ENCODE measurements at places on chromosomes 6 and 20.

GRCh38 chr6:2378046-2378657, 132.7 kb upstream of the GMDS start:
- DNase-seq: no peak

GRCh38 chr6:67544851-67545452, 1090.1 kb upstream of the ADGRB3 start:
- no peak for DNase-seq

- DNase-seq: no peak
Observed at GRCh38 chr20:49320460-49320859, 42.6 kb upstream of the ZNFX1 start.

- DNase-seq: no peak
Observed at GRCh38 chr6:139262519-139263300, 29.1 kb downstream of the TXLNB start.

GRCh38 chr6:35381132-35381531, 38.8 kb downstream of the PPARD start:
- DNase-seq: no peak

- no peak for DNase-seq
Observed at GRCh38 chr6:148289153-148289552, 53.5 kb upstream of the SASH1 start.

DNA sequence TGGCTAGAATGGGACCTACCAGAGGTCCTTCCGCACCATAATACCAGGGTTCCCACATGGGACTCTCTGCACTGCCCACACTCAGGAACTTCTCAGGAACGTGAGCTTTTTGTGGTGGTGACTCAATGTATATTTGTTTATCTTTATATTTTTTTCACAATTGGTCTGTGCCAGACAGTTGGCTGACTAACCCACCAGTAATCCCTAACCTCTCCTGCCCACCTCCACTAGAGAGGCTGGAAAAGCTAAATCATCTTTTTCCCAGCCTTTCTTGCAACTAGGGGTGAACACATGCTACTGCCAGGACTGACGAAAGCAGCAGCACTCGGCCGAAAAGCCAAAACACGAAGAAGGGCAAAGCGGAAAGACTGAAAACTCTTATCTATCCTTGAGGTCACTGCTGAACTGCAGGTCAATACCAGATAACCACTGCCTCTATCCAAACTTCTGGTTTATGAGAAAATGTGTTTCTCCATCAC, 112.9 kb downstream of the TRERF1 start:
- no peak for DNase-seq

DNA sequence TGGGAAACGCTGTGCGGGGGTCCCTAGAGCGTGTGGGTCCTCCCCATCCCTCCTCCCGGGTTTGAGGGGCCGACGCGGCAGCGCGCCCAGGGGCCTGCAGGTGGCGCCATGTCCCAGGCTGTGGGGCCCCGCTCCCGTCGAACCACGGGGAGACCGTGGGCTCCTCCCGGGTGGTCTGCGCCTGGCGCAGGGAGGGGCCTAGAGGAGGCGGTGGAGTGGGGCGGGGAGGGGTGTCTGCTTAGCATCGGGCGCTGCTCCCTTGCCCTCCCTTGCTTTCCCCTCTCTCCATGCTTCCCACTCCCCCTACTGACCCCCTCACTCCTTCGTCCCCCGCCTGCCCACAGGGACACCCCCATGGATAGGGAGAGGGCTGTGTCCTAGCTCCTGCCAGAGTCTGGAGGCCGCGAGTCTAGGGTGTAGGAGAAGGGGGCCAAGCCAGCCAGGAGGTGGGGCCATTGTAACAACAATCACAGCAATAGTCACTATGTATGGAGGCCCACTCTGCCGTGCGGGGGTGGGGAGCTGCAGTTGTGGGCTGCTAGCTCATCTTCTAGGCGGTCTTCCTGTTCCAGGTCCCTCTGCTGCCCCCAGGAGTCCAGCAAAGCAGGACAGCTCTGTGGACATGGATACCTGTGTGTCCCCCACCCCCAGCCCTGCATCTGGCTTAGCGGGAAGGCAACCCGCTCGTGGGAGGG, 51.7 kb downstream of the CHMP4B start:
- peak; percentile 44 for DNase-seq

GRCh38 chr20:37914672-37915433, 11.9 kb downstream of the VSTM2L start:
- no peak for DNase-seq

DNA sequence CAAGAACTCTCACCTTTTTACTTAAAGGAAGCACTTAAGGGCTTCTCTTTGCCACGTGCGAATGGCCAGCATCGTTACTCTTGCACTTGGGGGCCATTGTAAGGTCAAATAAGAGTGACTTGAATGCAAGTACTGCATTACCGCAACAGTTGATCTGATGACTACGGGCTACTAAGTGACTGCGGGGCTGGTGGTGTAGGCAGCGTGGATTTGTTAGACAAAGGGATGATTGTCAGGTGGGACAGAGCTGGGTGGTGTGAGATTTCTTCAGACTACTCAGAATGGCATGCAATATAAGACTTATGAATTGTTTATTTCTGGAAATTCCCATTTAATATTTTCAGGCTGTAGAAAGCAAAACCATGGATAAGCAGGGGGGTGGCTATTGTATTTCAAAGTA, 199.7 kb upstream of the UST start:
- DNase-seq: no peak

- DNase-seq: no peak
Observed at GRCh38 chr6:25458485-25458884, 179.3 kb downstream of the CARMIL1 start.

- no peak for DNase-seq
Observed at GRCh38 chr6:82410151-82410648, 46.6 kb downstream of the TPBG start.

DNA sequence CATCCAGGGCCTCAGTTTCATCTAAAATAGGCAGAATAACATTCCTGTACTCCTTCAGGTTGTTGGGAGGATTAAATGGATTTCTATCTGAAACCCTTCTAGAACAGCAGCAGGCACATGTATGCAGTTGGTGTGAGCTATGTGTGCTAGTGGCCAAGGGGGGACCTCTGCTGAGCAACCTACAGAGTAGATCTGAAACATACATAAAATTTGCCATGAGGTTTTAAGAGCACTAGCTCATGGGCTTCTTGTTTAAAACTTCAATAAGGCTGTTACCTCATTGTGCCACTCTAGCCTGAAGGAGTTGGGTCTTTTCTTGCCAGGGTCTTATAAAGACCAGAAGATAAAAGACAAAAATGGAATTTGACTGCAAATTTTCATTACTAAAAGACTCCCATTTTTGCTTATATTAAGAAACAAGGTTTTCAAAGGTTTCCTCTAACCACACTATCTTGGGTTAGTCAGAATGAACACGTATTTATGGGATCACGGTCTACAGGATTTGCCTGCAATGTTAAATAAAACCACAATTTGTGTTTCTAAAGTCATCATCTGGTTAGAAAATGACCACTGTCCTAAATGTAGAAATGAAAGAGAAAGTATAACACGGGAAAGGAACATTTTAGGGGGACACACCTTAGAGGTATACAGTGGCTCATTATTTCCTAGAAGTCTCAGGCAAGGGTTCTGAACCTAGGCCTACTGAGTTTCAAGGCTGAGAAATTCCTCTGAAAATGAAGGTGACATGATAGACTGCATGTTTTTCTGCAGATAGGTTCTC, 144.9 kb upstream of the OLIG3 start:
- DNase-seq: no peak

- DNase-seq: no peak
Observed at GRCh38 chr6:3410385-3411360, 46.2 kb downstream of the SLC22A23 start.

- no peak for DNase-seq
Observed at GRCh38 chr6:63392092-63392724, 72.4 kb upstream of the LGSN start.

GRCh38 chr6:101108286-101108685, 227.2 kb upstream of the ASCC3 start:
- no peak for DNase-seq

DNA sequence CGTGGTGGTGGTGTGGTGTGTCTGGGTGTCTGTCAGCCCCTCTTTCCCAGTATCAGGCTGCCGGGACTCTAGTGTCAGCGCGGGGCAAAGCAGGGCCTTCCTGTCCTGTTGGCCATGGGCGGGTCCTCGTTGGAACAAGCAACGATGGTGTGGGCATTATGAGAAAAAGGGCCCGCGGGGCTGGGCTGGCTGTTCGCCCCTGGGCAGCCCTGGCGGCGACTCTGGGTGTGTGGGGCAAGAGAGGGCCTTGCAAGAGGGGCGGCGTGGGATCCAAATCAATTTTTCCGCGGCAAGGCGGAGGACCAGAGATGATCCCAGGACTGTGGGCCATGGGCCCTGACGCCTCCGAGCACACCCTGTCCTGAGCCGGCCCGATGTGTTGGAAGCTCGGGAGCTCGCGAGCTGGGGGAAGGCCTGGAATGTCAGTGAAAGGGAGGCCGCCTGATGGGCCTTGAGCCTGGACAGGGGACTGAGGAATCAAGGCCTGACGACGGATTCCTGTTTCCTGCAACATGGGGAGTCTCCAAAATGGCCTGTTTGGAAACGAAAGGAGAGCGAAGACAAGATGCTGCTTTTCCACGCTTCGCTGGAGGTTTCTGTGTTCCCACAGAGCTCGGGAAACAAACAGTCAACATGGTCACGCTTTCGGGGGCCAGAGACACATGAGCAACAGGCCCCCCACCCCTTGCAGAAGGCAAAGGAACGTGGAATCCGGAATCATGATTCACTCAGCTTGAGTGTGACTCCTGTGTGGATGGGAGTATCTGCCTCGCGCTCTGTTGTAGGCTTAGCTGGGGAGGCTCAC, 364.7 kb upstream of the DEFB115 start:
- DNase-seq: no peak

GRCh38 chr20:51378171-51378928, 164.2 kb downstream of the NFATC2 start:
- no peak for DNase-seq

- DNase-seq: no peak
Observed at GRCh38 chr6:106120006-106120405, 33.9 kb downstream of the PRDM1 start.

DNA sequence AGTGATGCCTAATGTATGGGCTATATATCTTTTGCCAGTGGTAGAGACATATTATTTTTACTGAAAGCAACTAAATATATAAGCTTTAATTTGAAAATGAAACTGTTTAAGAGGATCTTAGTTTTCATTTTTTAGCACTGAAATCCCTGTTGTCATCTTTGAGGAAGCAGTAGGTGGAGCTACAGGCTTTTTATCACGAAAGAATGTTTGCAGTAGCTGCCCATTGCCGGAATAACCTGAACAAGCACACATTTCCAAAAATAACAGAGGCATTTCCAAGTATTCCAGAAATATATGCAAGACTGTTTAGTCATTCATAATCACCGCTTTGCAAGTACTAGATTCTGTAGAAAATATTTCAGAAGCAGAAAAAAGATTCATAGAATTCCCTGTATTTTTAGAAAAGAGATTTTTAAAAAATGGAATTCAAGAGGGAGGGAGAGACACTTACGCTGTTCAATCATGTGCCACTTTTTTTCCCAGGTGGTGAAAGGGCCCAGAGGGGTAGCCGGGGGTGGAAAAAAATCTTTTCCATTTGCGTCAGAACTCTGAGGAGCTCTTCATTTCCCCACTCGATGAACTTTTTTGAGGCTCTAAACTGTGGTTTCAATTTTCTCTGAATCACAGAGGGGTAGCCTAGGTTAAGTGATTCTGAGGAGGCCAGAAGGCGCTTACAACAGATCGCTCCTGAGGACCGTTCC, 142.5 kb upstream of the FERMT1 start:
- peak; percentile 9 for DNase-seq

DNA sequence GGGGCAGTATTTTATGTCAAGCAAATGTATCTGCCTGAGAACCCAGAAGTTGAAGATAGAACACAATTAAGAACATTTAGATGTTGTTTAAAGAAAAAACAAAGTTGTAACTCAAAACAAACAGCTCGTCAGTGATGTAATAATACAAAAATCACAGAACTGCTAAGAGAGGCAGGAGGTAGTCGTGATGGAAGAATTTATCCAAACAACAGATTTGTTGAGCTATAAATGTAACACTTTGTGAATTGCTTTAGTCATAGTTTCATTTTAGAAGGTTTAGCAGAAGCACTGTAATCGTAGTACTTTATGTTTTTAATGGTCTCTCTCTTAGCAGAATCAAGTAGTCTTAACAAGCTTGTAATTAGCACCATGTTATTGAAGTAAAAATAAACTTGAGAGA, 73.6 kb downstream of the SCAF8 start:
- no peak for DNase-seq

DNA sequence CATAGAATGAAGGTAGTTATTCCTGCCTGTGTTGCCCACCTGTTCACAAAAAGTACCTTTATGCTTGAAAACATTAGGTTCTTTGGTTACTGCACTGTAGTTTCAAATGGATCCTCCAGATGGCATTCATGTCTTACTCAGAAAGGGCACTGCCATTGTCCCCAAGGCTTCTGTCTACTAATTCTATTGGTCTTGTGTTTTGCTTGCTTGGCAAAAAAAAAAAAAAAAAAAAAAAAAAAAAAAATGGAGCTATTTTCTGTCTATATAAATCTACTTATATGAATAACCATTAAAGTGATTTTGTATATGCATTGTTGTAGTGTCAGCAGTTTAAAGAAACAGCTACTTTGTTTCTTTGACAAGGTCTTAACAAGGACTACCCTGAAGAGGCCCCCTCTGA, 12.7 kb upstream of the EFHC1 start:
- DNase-seq: no peak

DNA sequence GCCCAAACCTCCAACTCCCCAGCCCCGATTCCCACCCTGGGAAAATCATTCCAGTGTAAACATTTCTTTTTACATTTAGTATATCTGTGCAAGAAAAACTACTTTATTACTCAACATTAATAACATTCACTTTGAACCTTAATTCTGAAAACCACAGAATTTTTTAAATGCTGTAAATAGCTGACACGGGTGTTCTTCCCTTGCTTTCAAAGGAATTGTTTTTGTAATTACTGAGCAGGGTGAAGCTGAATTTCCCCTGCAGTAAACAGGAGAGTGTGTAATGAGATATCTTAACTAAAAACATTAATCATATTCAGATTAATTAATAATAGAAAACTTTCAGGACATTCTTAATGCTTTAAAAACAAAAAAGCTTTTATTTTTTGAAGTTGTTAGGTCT, 99.3 kb upstream of the CITED2 start:
- DNase-seq: no peak

DNA sequence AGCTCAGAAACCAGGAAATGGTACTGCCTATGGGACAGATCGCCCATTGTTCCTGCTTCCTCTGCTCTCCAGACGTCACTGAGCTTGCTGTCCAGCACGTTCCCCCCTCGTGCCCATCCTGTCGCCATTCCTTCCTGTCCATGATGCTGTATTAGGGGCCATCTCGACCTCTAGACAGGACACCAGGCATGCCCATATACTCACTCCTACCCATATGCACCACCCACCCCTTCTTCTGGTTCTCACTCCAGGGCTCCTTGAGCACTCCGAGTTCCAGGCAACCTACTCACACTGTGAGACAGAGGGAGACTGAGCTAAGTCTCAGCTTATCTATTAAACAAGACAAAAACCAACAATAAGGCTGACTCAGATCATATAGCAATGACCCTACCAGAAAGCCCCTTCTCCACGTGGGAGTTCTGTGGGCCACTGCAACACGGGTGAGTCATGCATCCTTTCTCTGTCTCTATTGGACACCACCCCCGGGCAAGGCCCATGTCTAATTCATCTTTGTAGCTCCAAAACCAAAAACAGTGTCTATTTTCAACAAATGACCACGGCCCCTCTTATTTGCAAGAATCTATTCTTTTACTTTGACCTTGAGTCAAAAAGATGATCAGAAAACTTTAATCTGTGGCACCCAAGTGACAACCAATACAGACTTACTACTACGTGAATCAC, 65.7 kb downstream of the PSMG4 start:
- DNase-seq: no peak
